ENCODE measurements at places on chromosomes 3 and 15.

- DNase-seq, result no peak
Measured at GRCh38 chr3:4938281-4938982, 40.8 kb upstream of the BHLHE40 start.

GRCh38 chr3:77147836-77148578, 108.1 kb downstream of the ROBO2 start:
- DNase-seq, result peak; percentile 20

- no peak for DNase-seq
Measured at GRCh38 chr15:91182101-91182500, 82.0 kb downstream of the SV2B start.

DNA sequence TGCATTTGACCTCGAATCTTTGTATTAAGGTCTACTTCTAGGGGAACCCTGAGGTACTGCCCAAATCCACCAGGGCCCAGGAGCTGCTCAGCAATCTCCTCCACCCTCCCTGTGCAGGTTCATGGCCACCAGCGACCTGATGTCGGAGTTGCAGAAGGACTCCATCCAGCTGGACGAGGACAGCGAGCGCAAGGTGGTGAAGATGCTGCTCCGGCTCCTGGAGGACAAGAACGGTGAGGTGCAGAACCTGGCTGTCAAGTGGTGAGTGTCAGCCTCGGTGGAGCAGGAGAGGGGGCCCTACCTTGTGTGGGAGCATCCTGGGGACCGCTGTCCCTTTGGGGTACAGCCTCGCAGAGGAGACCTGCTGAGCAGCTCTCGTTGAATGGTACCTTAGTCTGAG, 6.9 kb downstream of the CAND2 start:
- no peak for DNase-seq

GRCh38 chr15:93124126-93124525, 35.1 kb upstream of the RGMA start:
- DNase-seq, result no peak

DNA sequence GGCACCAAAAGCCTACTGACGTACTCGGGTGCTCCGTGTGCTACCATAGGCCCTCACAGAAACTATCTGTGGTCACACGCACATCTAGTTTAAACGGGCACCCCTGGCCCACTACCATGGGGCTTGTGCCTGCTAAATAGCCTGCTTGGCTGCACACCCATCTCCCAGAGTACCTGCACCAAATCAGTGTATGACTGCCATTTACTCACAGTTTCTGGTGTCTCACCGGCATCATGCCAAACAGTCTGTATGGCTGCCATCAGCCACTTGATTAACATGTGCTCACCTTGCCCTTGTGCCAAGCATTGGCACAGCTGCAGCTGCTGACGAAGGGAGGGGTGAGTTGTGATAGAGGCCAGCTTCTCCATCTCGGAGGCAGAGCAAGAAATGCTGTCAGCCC, 232.7 kb downstream of the IGSF11 start:
- DNase-seq, result no peak

GRCh38 chr3:130916507-130917167, 22.8 kb downstream of the ATP2C1 start:
- no peak for DNase-seq

DNA sequence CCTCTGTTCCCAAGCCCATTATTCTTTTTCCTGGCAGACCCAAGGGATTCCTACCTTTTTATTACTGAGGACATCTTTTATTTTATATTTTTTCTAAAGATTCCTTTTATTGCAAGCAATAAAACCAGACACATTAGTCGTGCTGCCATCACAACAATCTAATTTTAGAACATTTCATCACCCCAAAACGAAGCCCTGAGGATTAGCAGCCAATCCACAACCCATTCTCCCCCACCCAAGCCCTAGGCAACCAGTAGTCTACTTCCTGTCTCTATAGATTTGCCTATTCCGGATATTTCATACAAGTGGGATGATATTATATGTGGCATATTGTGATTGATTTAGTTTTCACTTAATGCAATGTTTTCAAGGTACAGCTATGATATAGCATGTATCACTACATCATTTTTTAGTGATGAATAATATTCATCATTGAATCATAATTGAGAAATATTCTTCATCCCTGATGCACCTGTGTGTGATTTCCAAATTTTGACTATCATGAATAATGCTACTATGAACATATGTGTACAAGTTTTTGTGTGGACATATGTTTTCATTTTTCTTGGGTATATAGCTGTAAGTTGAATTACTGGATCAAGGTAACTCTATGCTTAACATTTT, 65.7 kb downstream of the IL1RAP start:
- DNase-seq, result no peak

DNA sequence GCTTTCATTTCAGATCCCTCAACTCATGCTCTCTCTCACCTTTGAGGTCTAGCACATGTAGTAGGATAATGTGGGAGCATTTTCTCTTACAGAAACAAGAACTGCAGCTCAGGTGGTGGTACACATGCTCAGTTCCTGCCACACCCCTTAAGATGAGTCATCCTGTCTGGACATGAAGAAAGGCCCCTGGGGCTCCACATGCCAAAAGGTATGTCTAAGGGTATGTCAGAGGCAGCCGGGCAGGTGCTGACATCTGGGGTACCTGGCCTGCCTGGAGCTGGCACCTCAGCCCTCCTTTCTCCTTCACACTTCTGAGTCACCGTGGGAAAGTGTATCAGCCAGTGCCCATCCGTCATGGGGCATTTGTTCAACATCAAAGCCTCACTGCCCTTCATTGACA, 209.9 kb downstream of the OCA2 start:
- DNase-seq, result no peak

DNA sequence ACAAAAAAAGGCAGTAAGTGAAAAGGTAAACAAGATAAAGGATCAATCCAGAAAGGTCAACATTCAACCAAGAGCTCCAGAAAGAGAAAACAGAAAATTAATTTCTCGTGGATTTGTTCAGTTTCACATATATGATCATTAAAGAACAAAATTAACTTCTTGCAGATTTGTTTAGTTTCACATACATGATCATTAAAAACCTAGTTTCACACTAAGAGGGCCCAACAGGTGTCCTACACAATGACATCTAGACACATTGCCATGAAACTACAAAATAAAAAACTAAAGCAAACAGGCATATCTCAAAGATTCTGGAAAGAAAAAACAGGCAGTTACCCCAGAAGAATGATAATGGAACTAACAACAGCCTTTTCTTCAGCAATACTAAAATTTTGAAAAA, 22.1 kb downstream of the PHC3 start:
- DNase-seq, result no peak

GRCh38 chr3:4720316-4721075, 227.3 kb downstream of the ITPR1 start:
- peak; percentile 74 for DNase-seq

GRCh38 chr15:70566989-70567388, 196.4 kb downstream of the UACA start:
- DNase-seq, result no peak

DNA sequence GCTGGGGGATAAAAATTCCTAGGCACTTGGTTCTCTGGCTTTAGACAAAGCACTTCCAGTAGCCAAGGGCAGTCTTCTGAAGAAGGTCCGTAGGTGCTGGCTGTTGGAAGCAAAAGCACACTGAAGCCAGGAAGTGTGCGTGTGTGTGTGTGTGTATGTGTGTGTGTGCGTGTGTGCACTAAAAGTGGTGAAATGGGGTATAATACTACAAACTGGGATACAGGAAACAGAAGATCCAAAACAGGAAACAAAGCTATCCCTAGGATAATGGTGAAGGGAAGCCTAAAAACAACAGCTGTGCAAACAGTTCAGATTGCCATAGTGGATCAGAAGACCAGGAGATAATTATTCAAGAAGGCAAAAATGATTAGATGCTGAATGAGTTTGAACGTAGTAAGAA, 103.4 kb downstream of the IL20RB start:
- no peak for DNase-seq

DNA sequence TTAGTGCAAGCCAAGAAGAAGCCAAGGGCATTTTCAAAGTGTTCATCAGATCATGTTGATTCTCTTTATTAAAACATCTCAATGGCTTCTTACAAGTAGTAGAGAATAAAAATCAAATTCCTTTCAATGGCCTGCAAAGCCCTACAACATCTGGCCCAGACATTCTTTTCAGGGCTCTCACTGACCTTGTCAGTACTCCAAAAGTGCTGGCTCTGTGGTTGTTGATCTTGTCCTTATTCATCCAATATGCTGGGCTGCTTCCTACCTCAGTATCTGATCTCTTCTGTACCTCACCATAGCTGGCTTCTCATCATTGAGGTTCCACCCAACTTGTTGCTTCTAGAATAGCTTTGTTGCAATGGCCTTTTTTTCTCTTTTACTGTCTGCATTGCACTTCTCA, 74.0 kb upstream of the SAMMSON start:
- no peak for DNase-seq

DNA sequence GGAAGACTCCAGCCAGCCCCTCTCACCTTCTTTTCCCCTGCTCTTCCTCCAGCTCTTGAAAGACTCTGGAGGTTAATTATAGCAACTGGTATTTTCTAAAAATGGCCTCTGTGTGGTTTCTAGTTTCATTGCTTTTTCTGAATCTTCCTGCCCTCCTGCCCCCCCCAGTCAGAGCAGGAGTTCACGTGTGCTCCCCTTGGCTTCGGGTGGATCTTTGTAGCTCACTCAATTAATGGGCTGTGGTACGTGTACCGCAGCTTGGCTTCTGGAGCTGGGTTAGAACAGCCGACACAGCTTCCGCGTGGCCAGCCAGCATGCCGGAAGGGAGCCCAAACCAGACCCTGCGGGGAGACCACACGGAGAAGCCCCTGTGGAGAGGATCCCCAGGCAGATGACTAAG, 31.5 kb downstream of the TM2D3 start:
- no peak for DNase-seq

DNA sequence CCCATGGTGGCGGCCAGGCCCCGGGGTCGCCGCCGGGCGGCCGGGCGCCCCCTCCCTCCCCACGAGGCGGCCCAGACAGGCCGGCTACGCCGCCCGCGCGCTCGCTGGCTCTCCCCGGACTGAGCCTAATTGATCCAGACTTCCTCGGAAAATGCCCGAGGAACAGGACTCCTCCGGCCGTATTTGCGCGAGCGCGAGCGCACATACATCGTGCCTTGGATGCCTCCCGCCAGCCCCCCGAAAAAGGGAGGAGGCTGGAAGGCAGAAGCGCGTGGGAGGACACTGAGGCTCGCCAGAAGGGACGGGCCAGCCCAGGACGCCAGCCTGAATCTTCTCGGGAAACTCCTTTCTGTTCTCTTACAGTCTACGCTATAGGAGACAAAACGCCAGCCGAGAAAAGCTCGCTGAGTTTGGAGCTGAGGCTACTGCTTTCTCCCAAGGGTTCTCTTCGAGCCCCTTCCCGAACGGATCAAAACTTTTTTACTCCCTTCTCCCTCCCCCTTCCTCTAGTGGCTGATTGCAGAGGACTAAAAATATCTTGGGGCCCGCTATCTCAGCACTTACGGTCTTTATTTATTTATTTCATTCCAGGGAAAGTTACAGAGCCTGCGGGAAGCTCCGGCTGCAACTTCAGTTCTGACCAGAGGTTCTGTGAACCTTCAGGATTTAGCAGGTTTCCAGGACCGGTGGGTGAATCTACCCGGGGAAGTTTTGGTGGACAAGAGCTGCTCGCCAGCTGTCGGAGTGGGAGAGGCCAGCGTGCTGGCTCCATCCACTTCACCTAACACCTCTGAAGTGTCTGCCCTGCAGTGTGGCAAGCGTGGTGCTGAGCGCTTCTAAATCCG, at the start of gene PDZRN3:
TSS of gene PDZRN3 (minus strand) at position 121 of the 845 bp plus-strand sequence.
- no peak for DNase-seq

- no peak for DNase-seq
Measured at GRCh38 chr3:129068291-129068886, 7.8 kb downstream of the GP9 start.

DNA sequence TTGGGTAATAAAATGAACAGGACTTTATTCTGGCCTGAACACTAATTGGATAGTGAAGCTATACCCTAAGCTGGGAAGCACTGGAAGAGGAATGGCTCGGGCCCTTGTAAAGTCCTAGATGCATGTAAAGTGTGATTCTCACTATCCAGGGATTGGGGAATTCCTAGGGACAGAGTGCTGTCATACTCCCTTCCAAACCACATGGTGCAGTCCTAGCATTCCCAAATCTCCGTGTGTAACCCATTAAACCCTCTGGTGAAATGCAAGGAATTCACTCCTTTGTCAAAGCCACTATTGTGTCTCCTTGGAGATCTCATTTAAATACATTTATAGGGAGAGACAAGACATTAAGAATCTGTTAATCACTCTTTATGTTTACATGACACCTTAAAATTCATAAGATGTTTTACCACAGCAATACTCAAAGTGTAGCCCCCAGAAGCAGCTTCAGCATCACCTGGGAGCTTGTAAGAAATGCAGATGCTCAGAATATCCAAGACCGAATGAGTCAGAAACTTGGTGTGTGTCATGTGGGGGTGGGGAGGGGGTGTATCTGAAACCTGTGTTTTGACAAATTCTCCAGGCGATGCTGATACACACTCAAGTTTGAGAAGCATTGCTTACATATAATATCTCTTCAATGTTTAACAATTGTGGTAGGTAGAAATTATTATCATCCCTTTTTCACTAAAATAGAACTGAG, 121.8 kb upstream of the NPHP3 start:
- DNase-seq, result no peak

- DNase-seq, result no peak
Measured at GRCh38 chr15:74530771-74531143, 10.3 kb upstream of the ARID3B start.
